Stimulated activated CD8-positive, alpha-beta memory T cell treated with anti-CD3 and anti-CD28 coated beads, Interleukin-12 subunit alpha, Interleukin-12 subunit beta, amount 100 ng/mL, for 1 hour (primary cell): ENCODE measurements at places on chromosomes 13 and 19.
A peak's percentile ranks its signal among the peaks of the same experiment; 100 is the strongest.

DNA sequence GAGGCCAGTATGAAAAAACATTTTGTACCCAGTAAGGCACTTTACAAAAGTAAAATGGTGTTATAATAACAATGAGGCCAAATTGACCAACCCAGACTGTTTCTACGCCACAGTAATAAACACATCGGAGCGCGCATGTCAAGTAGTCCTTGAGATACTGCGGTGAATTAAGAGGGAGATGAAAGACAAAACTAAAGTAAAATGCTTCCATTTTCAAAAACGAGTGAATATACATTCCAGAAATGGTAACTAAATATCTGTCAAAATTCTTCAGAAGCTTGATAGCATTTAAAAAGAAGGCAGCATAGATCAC, 19.0 kb downstream of the N4BP2L1 start:
- DNase-seq: no peak

GRCh38 chr13:32261567-32261966, 53.6 kb downstream of the ZAR1L start:
- DNase-seq: no peak

- peak; percentile 23 for DNase-seq
Measured at GRCh38 chr13:31200637-31200971, 829 bp downstream of the B3GLCT start.

GRCh38 chr13:45718063-45718462, 15.9 kb downstream of the CBY2 start:
- DNase-seq: no peak

DNA sequence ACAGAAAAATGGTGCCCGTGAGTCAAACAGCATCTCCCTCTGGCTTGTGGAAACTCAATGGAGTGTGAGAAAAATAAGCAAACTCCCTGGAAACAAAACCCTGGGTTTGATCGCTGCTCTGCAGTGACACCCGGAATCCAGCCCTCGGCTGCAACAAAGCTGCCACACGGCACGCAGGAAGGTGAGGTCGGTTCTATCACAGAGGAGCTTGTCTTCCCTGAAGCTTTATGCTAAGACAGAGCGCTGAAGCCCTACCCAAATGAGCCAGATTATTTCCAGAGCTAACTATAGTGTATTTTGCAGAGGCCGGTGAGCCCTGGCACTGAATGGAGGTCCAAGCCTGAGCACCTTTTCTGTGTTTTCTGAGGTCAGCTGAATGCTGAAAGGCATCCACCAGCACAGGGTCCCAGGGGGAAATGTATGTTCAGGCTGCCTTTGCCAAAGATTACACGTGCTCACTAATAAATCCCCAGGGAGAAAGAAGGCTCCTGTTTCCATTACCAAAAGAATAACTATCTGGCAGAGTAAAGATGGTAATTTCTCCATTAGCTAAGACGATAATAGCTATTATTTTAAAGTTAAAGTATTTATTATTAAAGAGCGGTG, 77.8 kb downstream of the TSHZ3 start:
- DNase-seq: no peak

- DNase-seq: no peak
Measured at GRCh38 chr13:110600261-110600819, 15.0 kb upstream of the NAXD start.

DNA sequence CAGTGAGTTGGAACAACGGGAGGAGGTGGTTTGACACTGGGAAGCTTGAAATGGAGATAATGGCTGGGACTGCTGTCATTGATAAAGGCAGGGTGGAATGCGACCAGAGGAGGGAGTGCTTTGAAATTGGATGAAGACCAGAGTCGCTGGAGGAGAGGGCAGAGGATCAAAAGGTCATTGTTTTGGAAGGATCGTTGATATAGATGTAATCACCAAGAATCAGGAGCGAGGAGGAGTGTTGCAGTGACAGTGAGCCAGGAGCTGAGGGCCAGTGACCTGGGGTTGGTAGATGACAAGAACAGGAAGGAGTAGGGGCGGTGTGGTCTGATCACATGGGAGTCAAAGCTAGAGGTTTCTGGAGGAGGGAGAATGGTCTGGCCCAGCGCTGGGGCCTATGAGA, 25.3 kb downstream of the TM9SF2 start:
- no peak for DNase-seq

DNA sequence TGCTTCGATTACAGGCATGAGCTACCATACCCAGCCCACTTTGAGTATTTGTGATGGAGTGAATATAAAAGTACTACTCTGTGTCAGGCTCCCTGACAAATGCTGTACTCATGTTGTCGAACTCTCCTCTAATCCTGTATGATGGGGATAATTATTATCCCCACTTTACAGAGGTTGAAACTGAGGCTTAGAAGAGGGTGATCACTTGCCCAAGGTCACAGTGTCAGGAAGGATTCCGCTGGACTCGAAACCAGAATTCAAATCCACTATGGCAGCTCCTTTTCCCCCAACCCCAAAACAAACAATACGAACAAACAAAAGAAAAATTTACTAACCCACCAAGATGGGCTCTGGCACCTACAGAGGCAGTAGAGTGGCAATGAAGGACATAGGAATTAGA, 1.7 kb upstream of the PPP5C start:
- no peak for DNase-seq

- DNase-seq: no peak
Measured at GRCh38 chr13:39494633-39495032, 108.4 kb downstream of the LHFPL6 start.

DNA sequence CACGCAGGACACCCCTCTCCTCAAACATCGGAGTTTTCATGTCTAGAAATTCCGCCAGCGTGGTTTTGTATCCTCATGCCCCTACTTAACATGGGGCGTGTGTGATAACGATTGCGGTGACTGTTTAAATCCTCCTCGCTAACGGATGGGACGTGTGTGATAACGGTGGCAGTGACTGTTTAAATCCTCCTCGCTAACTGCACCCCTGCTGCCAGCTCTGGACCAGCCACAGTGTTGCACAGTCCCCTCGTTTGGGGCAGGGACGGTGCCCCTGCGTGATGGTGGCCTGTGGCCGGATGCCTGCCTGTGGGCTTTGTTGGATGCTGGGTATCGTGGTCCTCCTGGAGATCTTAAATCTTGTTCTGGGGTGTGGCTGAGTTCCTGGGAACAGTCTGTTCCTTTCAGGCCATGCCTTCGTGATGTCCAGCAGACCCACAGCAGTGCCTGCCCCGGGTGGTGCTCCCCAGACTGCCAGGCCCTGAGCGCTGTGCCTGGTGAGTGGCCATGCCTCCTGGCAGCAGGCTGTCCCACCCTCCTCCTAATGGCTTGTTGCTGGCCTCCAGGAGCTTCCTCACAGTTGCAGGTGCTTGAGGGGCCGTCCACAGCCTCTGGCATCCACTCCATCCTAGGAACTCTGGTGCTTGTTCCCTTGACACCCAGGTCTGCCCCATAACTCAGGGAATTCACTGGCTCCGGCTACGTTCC, 122.5 kb upstream of the MCF2L start:
- no peak for DNase-seq

- DNase-seq: no peak
Measured at GRCh38 chr13:32060401-32060878, 28.9 kb downstream of the FRY start.

DNA sequence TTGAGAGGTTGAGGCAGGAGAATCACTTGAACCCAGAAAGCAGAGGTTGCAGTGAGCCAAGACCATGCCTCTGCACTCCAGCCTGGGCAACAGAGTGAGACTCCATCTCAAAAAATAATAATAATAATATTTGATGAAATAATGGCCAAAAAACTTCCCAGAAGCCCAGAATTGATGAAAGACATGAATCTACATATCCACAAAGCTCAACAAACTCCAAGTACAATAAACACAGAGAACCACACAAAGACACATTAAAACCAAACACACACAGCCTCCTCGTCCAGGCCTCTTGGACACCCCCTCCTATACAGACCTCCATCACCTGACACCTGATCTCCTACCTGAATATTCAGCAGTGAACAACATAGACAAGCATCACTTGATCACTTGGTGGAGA, 3.2 kb upstream of the SYDE1 start:
- DNase-seq: no peak

- DNase-seq: no peak
Measured at GRCh38 chr13:72757792-72758535, 23.7 kb downstream of the DIS3 start.
